ENCODE measurements at places on chromosomes 3 and 15.

DNA sequence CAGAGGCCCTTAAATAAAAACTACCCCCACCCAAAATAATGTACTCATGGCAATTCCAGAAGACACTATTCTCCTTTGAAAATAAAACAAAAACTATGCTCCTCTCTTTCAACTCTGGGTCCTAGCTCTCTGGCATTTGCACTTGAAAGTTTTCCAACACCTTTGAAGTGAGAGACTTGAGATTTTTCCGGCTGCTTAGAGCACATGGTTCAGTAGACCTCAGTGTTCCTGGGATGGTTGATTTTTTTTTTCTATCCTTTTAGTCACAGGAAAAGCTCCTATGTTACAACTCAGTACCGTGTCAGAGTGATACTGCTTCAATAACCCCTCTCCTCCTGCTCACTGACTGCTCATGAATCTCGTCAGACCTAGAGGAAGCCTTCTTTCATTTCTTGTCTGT, 118.3 kb upstream of the TUSC7 start:
- no peak for DNase-seq

GRCh38 chr3:177569875-177570657, 372.8 kb upstream of the TBL1XR1 start:
- no peak for DNase-seq

DNA sequence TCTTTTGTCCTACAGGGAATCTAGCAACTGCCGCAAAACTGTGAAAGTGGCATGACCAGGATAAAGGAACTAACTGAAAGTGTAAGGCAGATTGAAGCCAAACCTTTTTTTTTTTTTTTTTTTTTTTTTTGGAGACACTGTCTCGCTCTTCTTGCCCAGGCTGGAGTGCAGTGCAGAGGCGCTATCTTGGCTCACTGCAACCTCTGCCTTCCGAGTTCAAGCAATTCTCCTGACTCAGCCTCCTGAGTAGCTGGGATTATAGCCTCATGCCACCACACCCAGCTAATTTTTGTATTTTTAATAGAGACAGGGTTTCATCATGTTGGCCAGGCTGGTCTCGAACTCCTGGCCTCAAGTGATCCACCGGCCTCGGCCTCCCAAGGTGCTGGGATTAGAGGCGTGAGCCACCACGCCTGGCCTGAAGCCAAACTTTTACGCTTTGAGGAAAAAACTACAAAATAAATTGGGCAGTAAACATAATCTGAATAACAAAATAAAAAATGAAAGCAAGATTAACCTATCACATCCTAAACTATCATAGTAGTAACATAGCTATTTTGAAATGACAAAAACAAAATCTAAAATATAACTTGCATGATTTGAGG, 9.7 kb downstream of the SLTM start:
- DNase-seq: no peak

DNA sequence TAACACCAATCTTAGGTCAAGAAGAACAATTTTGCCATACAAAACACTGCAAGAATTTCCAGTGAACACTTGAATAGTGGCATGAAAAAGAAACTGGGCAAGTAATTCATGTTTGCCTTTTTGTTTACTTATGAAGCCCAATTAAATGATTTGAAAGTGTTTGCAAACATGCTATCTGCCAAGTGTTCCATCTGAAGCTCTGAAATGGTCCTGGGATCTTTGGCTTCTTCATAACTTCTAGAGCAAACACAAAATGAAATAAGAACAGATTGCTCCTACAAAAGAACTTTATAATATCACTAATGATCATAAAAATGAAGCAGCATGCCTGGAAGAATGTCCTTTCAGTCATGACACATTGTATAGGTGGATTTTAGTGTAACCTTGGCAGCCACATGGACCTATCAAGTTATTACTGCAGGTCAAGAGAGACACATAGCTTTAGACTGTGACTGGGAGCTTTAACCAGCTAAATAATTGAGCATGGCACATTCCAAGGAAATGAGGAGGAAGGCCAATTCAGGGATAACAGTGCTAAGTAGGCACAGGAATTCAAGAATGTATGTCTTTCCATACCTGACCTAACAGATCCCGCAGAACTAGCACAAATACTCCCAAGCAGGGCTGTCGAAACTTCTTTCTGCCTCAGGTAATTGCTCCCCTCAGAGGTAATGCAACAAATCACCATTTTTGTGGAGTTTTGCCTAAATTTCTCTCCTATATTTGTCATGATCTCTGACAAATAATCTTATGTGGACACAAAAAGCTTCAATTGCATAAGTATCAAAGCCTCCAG, 144.6 kb downstream of the DUT start:
- DNase-seq: no peak

- DNase-seq: no peak
Measured at GRCh38 chr3:194339356-194339755, 11.8 kb downstream of the CPN2 start.

- DNase-seq: no peak
Measured at GRCh38 chr3:53215816-53216215, 40.0 kb downstream of the TKT start.

GRCh38 chr3:8767667-8768363, 1.6 kb downstream of the OXTR start:
- peak; percentile 62 for DNase-seq

DNA sequence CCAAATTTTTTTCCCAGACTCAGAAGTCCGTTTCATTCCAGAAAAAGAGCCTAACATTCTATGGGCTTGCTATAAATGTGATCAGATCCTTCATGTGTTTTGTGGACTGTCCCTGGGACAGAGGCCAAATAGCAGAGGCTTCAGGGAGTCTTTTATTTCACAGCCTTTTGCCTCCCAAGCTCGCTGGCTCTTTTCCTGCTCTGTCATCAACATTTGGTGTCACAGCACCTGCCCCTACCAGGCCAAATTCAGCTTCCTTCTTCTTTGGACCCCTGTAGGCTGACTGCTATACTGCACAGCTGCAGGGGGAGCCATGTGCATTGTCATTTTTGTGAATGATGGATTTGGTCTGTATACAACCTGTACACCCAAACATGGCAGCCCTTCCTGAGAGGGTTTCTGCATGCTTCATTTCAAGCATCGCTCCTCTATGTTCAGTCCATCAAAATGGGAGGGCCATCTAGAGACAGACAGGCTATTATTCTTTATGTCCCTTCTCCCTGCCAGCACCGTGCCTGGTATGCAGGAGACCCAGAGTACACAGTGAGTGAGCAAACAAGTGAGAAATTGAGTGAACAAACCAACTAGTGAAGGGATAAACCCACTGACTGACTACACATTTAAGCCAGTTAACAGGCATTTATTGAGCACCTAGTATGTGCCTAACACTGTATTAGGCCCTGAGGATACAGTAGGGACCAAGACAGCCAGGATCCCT, 17.9 kb upstream of the RPP14 start:
- DNase-seq: no peak

GRCh38 chr15:99511866-99512661, 53.7 kb upstream of the MEF2A start:
- DNase-seq: no peak

GRCh38 chr3:174531262-174531982, 327.7 kb upstream of the NAALADL2 start:
- DNase-seq: no peak

DNA sequence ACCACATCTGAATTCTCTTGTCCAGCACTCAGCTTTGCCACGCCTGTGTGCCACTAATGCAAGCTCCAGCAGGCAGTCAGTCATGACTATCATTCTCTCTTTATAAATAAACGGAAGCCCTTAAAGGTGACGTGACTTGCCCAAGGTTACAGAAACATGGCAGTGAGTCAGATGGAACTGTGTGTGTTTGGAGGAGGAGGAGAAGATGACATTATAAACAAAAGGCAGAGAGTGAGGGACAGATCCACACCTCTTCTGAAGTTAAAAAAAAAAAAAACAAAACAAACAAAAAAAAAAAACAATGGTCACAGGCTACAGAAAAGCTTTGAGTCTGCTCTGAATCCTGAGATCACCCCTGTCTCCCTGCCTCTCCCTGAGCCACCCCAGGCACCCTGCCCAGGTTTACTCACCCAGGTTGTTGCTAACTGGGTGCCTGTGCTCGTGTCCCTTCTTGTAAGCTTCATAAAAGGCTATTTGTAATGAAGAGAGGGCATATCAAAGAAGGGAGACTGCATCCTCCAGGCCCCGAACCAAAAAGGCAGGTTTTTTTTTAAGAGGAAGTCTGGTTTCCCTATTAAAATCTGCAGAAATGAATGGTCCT, 119.7 kb upstream of the PHLDB2 start:
- DNase-seq: no peak

DNA sequence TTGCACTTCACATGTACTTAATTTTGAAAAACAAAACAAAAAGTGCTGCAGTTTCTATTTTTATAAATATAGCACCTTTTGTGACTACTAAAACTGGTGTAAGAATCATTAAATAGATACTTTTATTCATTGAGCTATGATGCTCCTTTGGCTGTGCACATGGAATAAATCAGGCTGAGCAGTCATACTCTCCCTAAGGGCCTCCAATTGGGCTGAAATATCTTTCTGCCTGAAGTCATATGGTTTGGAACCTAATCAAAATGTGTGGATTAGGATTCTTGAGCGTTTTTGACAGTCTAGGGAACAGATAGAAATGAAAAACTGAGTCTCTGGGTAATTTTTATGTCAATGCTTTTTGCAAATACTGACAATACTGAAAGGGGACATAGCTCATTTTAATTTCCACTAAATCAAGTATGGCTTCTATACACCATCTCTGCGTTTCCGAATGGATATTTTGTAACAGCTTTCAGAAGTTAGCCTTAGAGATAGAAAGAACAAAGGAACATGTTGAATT, 392.2 kb upstream of the ROBO1 start:
- DNase-seq: no peak

- no peak for DNase-seq
Measured at GRCh38 chr15:43552256-43552655, 34.8 kb downstream of the MAP1A start.

GRCh38 chr3:127101411-127102187, 91.3 kb upstream of the PRR23E start:
- no peak for DNase-seq

DNA sequence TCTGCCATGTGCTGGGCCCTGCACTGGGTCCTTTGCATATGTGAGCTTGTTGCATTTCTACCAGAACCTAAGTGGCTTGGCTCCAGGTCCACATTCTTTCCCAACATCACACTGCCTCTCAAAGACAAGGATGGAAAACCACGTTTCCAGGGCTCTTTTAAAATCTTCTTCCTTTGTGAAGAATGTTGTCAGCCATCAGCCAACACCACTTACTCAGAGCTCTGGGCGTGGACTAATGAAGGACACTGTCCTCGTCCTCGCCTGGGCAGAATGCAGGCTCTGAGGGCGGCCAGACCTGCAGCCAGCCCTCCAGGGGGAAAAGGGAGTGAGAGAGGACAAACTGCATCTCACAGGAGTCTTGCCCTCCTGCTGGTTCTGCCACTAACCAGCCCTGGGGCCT, 49.7 kb downstream of the MAGEF1 start:
- DNase-seq: no peak

DNA sequence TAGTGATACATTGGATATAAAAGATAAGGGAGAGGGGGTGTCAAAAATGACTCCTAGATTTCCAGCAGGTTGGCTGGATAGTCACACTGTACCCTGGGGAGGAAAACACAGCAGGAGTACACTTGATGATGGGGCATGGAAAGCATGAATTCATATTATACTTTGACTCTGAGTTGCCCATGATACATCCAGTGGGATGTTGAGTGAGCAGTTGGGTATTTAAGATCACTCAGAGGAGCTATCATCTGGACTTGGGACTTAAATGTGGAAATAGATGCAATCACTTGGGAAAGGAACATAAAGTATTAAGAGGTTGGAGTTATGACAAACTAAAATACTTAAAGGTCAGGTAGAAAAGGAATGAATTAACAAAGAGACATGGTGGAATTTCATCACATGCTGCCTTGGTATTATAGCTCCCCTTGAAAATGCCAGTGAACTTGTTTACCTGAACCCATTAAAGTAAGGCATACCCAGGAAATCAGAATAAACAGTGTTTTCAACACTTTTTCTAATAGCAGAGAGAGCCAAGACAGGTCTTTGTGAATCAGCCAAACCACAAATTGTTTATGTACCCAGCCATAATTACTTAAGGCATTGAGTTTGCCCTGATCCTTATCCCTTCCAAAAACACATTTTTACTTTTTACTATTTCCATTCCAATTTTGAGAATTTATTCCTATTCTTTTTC, 49.9 kb upstream of the ABI3BP start:
- no peak for DNase-seq

DNA sequence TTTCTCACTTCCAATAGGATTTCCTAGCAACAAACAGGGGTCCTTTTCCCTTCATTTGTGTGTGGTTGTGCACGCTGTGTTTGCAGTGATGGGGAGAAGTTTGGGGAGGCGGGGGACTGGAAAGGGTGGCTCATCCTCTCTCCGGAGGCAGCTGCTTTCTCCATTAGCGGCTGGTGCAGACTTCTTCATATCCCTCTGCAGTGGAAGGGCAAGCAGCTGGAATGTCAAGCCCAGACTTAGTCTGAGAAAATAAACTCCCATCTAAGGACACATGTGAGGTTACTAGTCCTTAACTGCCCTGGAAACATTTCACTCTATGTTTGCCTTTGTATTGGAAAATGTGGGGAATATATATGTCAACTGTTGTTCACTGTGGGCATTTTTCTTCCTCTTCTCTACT, 467.0 kb upstream of the RASGRP1 start:
- DNase-seq: no peak

DNA sequence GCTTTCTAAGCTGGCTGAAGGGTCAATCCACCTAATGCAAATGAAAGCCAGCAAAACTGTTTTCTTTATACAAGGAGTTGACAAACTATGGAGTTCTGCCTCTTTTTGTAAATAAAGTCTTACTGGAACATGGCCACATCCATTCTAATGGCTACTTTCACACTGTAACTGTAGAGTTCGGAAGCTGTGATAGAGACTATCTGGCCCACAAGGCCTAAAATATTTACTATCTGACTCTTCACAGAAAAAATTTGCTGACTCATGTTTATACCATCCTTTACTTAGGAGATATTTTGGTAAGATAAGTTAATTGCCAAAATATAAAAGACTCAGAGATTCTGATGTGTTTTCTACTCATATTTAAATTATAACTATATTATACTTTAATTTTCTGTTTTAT, 93.7 kb upstream of the GK5 start:
- no peak for DNase-seq

DNA sequence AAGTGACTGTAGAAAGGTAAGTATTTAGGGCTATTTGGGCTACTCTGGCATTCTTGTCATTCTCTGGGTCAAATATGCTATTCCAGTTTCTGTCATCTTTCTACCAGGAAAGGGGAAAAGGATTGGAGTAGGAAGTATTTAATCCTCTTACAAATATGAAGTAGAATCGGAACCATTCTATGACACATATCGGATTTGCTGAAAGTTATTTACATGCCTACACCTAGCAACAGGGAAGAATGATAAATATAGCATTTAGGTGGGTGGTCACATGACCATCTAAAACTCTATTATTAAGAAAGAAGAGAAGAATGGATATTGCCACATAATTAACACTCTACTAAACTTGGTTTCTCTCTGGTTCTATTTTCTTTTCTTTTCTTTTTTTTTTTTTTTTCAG, 1353.1 kb downstream of the ZPLD1 start:
- no peak for DNase-seq

- no peak for DNase-seq
Measured at GRCh38 chr3:126527006-126527405, 3.1 kb downstream of the CHST13 start.

GRCh38 chr3:5095886-5096285, 26.2 kb upstream of the ARL8B start:
- DNase-seq: no peak

- no peak for DNase-seq
Measured at GRCh38 chr3:39148435-39149058, 4.8 kb downstream of the CSRNP1 start.
